ENCODE measurements at places on chromosomes 16 and 17. TPM values are rescaled to one million over a fixed set of nuclear protein-coding genes. Genes with fewer than 3 reads are reported as not detected.

GRCh38 chr16:55812951-55813350 is 19.9 kb downstream of the CES1 start:
- no peaks in the 10 kb centered on the region for H3K27me3 ChIP-seq
- H3K27ac ChIP-seq, result no peak overlapping the region
- H3K4me3 ChIP-seq, result no peak overlapping the region
- no peaks in the 10 kb centered on the region for H3K36me3 ChIP-seq
- H3K4me1 ChIP-seq, result peaks cover 21% of the 10 kb centered on the region
- DNase-seq, result no peak

DNA sequence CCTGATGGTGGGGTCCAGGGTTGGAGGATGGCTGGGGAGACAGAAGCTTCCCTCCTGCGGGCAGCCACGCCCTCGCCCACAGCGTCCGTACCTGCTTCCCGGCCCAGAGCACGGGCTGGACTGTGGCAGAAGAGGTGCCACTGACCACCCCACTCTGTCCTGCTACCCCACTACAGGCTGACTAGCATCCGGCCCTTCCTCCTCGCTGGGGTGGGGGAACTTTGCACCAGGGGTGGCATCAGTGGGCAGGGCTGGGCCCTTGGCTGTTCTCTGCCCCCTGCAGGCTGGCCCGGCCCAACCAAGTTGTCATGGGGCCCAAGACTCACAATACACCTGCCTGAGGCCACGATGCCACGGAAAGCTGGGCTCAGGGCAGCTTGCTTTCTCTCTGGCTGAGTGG is 73.0 kb downstream of the KLHDC4 start:
- H3K27ac ChIP-seq, result no peak overlapping the region
- no peak overlapping the region for H3K4me3 ChIP-seq
- H3K36me3 ChIP-seq, result peaks cover 37% of the 10 kb centered on the region
- peaks cover 10% of the 10 kb centered on the region for H3K27me3 ChIP-seq
- H3K4me1 ChIP-seq, result no peaks in the 10 kb centered on the region

DNA sequence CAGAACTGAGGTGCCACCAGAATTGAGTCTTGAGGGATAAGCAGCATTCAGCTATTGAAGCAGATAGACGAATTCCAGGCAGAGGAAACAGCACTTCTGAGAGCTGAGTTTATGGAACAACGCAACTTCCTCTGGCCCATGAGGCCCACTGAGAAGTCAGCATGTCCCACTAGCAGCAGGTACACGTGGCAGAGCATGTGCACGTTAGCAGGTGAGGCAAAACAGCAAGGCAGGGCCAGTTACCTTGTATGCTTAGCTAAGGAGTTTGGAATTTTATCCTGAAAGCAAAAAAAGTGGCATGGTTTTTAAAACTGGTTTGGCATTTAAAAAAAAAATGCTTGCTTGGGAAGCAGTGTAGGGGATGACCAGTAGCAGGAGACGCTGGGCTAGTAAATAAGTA is 305.6 kb downstream of the CPPED1 start:
- no peak overlapping the region for H3K4me3 ChIP-seq
- no peaks in the 10 kb centered on the region for H3K36me3 ChIP-seq
- DNase-seq, result no peak
- H3K27ac ChIP-seq, result no peak overlapping the region
- no peaks in the 10 kb centered on the region for H3K27me3 ChIP-seq

DNA sequence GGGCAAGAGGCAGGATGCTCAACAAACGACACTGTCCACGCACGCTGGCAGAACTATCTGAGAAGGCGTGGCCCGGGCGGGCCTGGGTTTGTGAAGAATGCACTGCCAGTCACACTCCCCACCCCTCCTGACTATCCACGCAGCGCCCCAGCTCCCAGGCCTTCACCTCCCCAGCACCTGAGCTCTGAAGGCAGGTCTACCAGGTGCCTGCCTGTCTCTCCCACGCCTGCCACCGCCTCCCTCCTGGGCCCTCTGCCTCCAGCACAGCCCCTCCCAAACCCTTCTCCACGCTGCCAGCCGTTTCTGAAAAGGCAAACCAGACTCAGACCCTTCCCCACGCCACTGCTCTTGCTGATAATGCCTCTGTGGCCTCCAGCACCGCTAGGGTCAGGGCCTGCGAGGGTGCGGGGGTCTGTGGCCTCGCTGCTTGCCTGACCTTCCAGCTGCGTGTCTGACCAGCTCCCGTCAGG is 11.6 kb downstream of the MYBBP1A start:
- DNase-seq, result no peak
- H3K4me1 ChIP-seq, result no peaks in the 10 kb centered on the region
- H3K27ac ChIP-seq, result no peak overlapping the region
- no peaks in the 10 kb centered on the region for H3K27me3 ChIP-seq

DNA sequence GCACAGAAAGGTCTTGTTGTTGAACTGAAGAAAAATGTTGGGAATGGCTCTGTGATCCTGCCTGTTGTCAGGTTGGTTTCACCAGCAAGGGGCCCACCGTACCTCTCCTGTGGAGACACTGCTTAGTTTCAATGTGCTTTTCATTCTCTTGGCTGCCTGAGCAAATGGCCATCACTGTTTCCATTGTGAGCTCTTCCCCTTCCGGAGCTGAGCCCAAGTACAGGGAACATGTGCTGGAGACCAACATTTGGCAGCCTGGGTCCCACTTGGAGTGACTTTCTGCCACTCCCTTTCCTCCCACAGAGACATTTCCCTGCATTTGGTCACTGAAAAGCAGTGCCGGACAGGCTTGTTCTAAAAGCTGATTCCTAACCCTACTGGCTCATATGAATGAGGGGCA is 23.1 kb downstream of the GABARAPL2 start:
- H3K27me3 ChIP-seq, result no peaks in the 10 kb centered on the region
- no peak for DNase-seq
- no peak overlapping the region for H3K4me3 ChIP-seq
- peaks cover 13% of the 10 kb centered on the region for H3K36me3 ChIP-seq

DNA sequence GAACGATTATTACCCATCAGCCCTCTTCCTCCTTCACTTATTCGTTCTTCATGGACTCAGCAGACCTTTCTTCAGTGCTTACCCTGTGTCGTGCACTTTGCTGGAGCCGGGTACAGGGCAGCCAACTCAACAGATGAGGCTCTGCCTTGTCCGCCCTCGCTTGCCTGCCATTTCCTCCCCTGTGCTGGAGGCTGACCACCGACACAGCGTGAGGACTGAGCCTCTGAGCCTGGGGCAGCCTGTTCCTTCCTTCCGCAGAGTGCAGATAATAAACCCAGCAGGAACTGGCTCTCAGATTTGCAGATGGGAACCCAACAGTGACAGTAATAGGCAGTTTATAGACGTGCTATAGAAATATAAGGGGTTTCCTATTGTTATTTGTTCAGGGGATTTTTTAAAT is 7.0 kb upstream of the SLC39A11 start:
- no peak overlapping the region for H3K4me3 ChIP-seq
- peaks cover 35% of the 10 kb centered on the region for H3K27me3 ChIP-seq
- peaks cover 6% of the 10 kb centered on the region for H3K4me1 ChIP-seq
- no peak for DNase-seq
- no peak overlapping the region for H3K27ac ChIP-seq

DNA sequence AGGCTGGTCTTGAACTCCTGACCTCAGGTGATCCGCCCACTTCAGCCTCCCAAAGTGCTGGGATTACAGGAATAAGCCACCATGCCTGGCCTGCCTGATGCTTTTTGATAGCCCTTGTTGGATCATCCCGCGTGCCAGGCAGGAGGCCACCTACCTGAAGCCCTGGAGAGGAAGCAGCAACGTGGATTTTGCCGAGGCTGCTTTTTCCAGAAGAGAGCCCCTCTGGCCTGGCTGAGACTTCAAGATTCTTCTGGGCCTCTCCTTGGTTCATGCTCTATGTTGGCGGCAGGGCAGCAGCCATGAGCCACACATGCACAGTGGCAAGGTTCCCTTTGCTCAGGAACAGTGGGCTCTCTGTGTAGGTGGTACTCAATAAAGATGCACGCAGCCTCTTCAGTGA is 11.5 kb downstream of the KATNB1 start:
- H3K4me1 ChIP-seq, result no peaks in the 10 kb centered on the region
- no peaks in the 10 kb centered on the region for H3K27me3 ChIP-seq
- H3K27ac ChIP-seq, result no peak overlapping the region

GRCh38 chr17:73723317-73723716 is 79.1 kb upstream of the SDK2 start:
- H3K4me3 ChIP-seq, result no peak overlapping the region
- H3K27ac ChIP-seq, result no peak overlapping the region
- H3K36me3 ChIP-seq, result no peaks in the 10 kb centered on the region
- H3K4me1 ChIP-seq, result no peaks in the 10 kb centered on the region

DNA sequence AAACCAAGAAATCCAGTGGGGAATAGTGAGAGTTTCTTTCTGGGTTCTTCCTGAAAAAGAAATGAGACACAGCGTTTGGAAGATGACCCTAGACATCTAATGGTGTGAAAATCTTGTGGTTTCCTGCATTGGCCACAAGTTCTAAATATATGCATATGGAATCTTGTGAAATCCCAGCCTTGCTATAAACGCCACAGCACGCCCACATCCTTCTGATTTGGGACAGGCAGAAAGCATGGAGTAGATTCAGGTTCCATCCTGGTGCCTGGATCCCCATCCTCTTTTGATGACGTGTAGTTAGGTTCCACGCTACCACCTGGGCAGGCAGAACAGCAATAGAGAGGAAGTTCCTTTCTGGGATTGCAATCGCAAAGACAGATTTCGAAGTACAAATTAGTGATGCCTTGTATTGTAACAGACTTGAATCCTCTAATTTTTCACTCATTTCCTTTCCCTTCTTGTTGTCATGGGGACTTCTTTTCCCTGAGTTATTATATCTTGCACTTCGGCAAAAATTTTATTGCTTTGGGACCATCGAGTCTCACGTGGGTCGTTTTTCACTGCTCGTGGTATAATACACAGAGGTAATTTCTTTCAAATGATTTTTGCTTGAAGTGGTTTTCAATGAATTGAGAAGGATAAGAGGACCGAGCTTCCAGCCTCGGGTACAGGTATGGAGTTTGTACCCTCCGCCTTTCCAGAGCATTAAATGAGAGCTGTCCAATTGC is 37.6 kb downstream of the HS3ST4 start:
- no peaks in the 10 kb centered on the region for H3K36me3 ChIP-seq
- no peak overlapping the region for H3K4me3 ChIP-seq
- no peaks in the 10 kb centered on the region for H3K4me1 ChIP-seq

CES2 gene
- 68.7 TPM for total RNA-seq

All from MCF 10A (cell line).